ENCODE measurements at places on chromosomes 7 and 10. TPM values are rescaled to one million over a fixed set of nuclear protein-coding genes. Genes with fewer than 3 reads are reported as not detected.

GRCh38 chr10:133388236-133388972 is 5.6 kb upstream of the MTG1 start:
- peaks cover under 1% of the 10 kb centered on the region for H3K4me1 ChIP-seq
- H3K4me3 ChIP-seq = no peak overlapping the region
- no peak for DNase-seq
- H3K27ac ChIP-seq = no peak overlapping the region
- no peaks in the 10 kb centered on the region for H3K27me3 ChIP-seq

DNA sequence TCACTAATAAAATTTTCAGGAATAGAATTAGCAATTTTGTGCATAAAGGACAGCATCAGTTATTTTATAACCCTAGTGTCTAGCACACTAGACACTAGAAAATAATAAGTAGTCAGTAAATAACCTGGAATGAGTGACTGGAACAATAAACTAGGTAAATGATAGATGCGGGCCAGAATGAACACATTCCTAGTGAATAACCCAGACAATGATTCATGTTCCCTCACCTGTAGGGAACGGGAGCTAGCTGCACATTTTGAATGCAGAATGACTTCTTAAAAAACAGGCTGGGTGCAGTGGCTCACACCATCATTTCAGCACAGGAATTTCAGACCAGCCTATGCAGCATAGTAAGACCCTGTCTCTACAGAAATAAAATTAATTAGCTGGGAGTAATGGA is 3.2 kb upstream of the ATOH7 start:
- peaks cover 10% of the 10 kb centered on the region for H3K4me1 ChIP-seq
- H3K27ac ChIP-seq = no peak overlapping the region
- peaks cover 27% of the 10 kb centered on the region for H3K27me3 ChIP-seq
- no peaks in the 10 kb centered on the region for H3K36me3 ChIP-seq

GJD4 gene
- not detected for total RNA-seq

- peaks cover 6% of the 10 kb centered on the region for H3K36me3 ChIP-seq
- no peaks in the 10 kb centered on the region for H3K27me3 ChIP-seq
- no peak for DNase-seq
- H3K27ac ChIP-seq = no peak overlapping the region
- no peak overlapping the region for H3K4me3 ChIP-seq
- peaks cover 6% of the 10 kb centered on the region for H3K4me1 ChIP-seq
Measured at GRCh38 chr7:135704698-135705097, 23.3 kb downstream of the SLC13A4 start.

DNA sequence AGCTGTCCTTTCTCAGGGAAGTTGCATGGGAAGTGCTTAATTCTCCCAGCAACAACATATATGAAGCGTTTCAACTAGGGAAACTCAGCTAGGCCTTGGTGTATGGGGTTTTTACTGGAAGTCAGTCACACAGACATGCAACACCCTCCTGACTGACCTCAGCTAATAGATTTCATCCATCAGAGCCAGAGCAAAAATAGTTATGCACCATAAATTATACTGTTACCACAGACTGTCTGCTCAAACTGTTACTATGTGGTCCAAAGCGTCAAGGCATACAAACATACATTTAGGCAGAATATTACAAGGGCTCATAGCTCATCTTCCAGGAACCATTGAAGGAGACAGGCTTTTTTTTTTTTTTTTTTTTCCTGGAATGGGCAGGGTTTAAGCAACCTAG is 417.9 kb downstream of the ANKRD7 start:
- H3K4me1 ChIP-seq = no peaks in the 10 kb centered on the region
- H3K36me3 ChIP-seq = no peaks in the 10 kb centered on the region
- H3K27me3 ChIP-seq = no peaks in the 10 kb centered on the region

WDFY4 gene
- total RNA-seq = not detected

ABCA13 gene
- total RNA-seq = 1.1 TPM

CYP3A5 gene
- total RNA-seq = not detected

DNA sequence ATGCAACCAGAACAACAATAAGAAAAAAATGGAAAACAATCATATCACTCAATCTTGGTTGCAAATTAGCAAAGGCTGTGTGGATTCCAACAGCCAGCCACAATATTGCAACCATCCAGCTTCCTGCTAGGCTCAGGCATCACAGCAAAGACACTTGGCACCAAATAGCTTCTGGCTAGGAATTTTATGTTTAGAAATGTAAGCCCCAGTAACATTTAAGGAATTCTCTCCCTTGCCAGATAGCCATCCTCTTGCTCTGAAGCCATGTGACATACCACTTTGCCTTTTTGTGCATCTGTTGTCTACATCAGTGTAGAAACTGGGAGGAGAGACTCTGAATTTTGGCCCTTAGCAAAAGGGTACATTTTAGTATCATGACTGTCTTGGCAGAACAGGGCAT is 22.2 kb downstream of the MKX start:
- no peak overlapping the region for H3K4me3 ChIP-seq
- no peak for DNase-seq
- no peaks in the 10 kb centered on the region for H3K27me3 ChIP-seq
- H3K27ac ChIP-seq = peak overlapping the region; percentile 11

DNA sequence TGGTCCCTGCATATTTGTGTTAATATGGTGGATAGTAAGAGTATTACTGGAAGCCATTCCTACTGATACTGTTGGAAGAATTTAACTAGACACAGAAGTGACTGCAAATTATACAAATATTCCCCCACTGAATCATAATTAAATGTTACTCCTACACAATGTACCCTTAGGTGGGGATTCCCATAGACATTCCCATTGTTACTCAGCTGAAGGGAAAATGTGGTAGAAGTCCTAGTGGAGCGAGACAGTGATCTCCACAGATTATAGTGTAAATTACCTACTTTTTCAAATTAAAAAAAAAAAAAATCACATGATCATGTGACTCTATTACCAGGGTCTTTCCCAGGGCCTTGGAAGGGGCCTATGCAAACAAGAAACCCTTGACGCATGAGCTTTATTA is 611.8 kb downstream of the LRMDA start:
- H3K4me1 ChIP-seq = no peaks in the 10 kb centered on the region
- no peak for DNase-seq
- H3K36me3 ChIP-seq = no peaks in the 10 kb centered on the region
- H3K27me3 ChIP-seq = peaks cover 31% of the 10 kb centered on the region
- H3K4me3 ChIP-seq = no peak overlapping the region

DNA sequence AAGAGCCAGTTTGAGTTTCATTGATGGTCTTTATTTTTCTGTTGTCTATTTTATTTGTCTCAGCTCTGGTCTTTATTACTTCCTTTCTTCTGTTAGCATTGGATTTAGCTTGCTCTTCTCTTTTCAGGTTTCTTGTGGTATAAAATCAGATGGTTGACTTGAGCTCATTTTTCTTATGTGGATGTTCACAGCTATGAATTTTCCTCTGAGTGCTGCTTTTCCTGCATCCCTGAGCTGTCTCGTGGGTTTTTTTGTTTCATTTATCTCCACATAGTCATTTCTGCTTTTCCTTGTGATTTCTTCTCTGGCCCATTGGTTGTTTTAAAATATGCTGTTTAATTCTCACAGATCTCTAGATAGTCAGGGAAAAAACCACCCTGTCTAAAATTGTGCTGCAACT is 19.7 kb downstream of the ADGRA1 start:
- no peaks in the 10 kb centered on the region for H3K27me3 ChIP-seq
- no peak overlapping the region for H3K27ac ChIP-seq
- H3K36me3 ChIP-seq = no peaks in the 10 kb centered on the region
- H3K4me3 ChIP-seq = no peak overlapping the region
- H3K4me1 ChIP-seq = no peaks in the 10 kb centered on the region

GRCh38 chr7:6545398-6546126 is 5.7 kb downstream of the GRID2IP start:
- no peak overlapping the region for H3K27ac ChIP-seq
- DNase-seq = no peak
- no peaks in the 10 kb centered on the region for H3K4me1 ChIP-seq
- no peaks in the 10 kb centered on the region for H3K36me3 ChIP-seq
- no peak overlapping the region for H3K4me3 ChIP-seq

DNA sequence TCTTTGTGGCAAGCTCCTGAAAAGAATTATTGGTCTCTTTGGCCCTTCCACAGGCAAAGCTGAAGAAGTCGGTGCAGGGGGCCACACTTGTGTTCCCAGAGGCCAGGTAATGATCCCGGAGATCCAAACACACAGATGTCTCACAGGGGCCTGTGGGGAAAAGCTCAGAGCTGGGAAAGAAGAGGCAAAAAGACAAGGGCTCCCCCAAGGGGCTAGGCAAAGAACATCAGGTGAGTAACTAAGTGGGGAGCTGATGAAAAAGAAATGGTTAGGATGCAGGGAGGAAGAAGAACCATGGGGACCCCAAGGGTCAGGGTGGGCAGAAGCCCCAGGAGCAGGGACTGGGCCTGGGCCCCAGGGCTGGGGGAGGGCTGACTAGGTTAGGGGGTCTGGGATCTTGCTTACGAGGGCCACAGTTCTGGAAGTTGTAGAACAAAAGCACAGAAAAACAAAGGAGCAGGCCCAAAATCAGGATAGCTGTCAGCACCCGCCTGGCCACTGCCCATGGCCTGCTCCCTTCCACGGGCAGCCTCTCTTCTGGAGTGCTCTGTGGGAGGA is 1.1 kb downstream of the KEL start:
- H3K27me3 ChIP-seq = no peaks in the 10 kb centered on the region
- DNase-seq = no peak
- H3K27ac ChIP-seq = no peak overlapping the region
- no peaks in the 10 kb centered on the region for H3K4me1 ChIP-seq
- no peak overlapping the region for H3K4me3 ChIP-seq

PAPSS2 gene
- 21.9 TPM for total RNA-seq

SFR1 gene
- total RNA-seq = 7.9 TPM

ADARB2 gene
- 35.0 TPM for total RNA-seq

DNA sequence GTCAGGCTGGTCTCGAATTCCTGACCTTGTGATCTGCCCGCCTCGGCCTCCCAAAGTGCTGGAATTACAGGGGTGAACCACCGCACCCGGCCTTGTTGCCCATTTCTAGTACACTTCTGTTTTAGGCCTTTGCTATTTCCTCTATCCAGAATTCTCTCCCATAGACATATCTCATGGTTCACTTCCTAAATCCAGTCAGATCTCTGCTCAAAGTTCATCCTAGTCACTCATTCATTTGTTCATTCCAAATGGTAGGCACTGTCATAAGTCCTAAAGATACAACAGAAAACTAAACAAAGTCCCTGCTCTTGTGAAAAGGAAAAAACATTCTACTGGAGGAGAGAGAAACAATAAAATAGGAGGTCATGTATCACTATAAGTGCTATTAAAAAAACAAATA is 2.4 kb upstream of the MOSPD3 start:
- H3K4me1 ChIP-seq = peaks cover 15% of the 10 kb centered on the region
- no peaks in the 10 kb centered on the region for H3K27me3 ChIP-seq
- no peak for DNase-seq
- H3K4me3 ChIP-seq = no peak overlapping the region
- peaks cover 11% of the 10 kb centered on the region for H3K36me3 ChIP-seq
- H3K27ac ChIP-seq = no peak overlapping the region

GRCh38 chr10:16828701-16829175 is 11.5 kb upstream of the RSU1 start:
- no peak overlapping the region for H3K4me3 ChIP-seq
- peaks cover 39% of the 10 kb centered on the region for H3K4me1 ChIP-seq
- DNase-seq = no peak
- no peaks in the 10 kb centered on the region for H3K36me3 ChIP-seq
- H3K27me3 ChIP-seq = peaks cover 2% of the 10 kb centered on the region

FBXL13 gene
- total RNA-seq = 0.83 TPM

DNA sequence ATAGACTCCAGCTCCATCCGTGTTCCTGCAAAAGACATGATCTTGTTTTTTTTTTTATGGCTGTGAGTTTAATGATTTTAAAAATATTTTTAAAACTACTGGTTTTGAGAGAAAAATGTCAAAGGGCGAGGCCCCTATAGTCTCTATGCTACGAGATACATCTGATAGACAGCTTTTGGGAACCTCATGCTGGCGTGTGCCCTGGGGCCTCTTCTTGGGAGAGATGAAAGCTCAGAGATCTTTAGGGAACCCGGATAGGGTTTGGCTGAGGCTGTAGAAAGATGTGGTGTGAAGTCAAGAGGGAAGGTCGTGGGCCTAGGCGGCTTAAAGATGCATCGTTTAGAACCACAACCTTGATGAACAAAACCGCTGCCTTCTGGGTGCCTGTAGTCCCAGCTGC is 70.2 kb downstream of the PDIA4 start:
- no peak overlapping the region for H3K27ac ChIP-seq
- H3K4me3 ChIP-seq = no peak overlapping the region
- DNase-seq = no peak
- no peaks in the 10 kb centered on the region for H3K27me3 ChIP-seq
- H3K36me3 ChIP-seq = no peaks in the 10 kb centered on the region

GRCh38 chr7:117982071-117983055 is 109.1 kb upstream of the CTTNBP2 start:
- H3K4me1 ChIP-seq = no peaks in the 10 kb centered on the region
- no peaks in the 10 kb centered on the region for H3K36me3 ChIP-seq
- DNase-seq = no peak
- H3K27me3 ChIP-seq = no peaks in the 10 kb centered on the region
- H3K4me3 ChIP-seq = no peak overlapping the region
- no peak overlapping the region for H3K27ac ChIP-seq

FAM241B gene
- total RNA-seq = 3.4 TPM

DNA sequence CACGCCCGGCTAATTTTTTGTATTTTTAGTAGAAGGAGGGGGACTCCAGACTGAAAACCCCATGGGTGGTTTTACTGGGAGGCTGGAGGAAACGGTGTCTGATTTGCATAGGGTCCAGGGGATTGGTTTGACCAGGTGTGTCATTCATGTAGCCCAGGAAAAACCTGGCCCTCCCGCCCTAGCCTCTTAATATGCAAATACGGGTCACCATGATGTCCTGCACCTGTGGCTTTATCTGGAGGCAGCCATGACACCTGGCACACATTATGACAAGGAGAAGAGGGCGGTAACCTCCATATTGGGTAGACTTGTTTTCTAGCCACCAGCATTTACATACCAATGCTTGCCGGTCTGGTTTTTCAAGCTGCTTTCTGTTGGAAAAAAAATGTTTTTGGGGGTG is 68.0 kb downstream of the TRIL start:
- no peak for DNase-seq
- H3K27me3 ChIP-seq = peaks cover 50% of the 10 kb centered on the region
- H3K36me3 ChIP-seq = no peaks in the 10 kb centered on the region
- no peaks in the 10 kb centered on the region for H3K4me1 ChIP-seq
- no peak overlapping the region for H3K27ac ChIP-seq

- H3K4me1 ChIP-seq = no peaks in the 10 kb centered on the region
- H3K36me3 ChIP-seq = no peaks in the 10 kb centered on the region
- peaks cover 20% of the 10 kb centered on the region for H3K27me3 ChIP-seq
- H3K4me3 ChIP-seq = no peak overlapping the region
- no peak for DNase-seq
Measured at GRCh38 chr7:45295222-45295621, 137.6 kb downstream of the RAMP3 start.

- H3K36me3 ChIP-seq = peaks cover 34% of the 10 kb centered on the region
- H3K4me3 ChIP-seq = no peak overlapping the region
- no peak for DNase-seq
- peaks cover 55% of the 10 kb centered on the region for H3K4me1 ChIP-seq
Measured at GRCh38 chr7:23333671-23334246, 34.6 kb downstream of the MALSU1 start.

AKR1D1 gene
- total RNA-seq = not detected
